NCI-H2171 treated with DMSO at 0.1 percent for 48 hours (cell line): ENCODE measurements at places on chromosomes 4 and X.

DNA sequence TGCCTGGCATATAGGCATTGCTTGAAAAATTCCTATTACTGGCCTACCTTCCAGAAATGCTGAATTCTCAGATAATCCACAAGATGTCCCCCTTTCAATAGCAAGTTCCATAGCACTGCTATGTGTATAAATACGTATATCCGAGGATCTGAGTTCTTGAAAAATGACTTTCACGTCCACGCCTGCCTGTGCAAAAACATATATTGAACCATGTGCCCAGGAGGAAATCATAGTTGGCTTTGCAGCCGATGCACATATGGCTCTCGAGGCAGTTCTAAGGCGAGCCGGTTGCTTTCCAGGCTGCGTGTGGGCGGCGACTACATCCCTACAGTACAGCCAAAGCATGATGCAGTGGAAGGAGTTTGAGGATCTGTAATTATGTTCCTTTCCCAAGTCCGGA, 55.4 kb upstream of the ESX1 start:
- DNase-seq, result no peak

DNA sequence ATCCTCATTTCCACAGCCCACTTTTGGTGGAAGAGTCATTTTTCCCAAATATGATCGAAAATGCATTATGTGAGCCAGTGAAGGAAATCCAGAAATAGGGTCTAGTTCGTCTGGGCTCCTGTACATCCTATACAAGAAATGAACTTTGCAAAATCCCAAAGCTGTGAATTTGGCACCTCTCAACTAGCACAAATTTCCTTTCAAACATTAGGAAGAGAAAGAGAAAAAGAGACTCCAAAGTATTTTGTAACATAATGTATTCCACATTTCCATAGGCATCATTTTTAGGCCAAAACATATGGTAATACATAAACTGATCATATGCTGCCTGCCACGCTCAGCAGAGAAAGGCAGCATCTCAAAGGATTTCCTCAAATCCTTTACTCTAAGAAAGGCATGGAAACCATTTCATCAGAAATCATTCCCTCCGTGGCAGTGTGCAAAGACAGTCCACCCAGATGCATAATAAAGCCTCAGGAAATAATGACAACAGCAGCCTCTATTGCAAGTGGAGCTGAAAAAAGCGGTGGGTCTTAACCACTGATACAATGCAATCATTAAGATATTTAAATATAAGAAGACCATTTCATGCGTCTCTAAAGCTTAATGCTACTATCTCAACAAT, 56.8 kb downstream of the ANOS1 start:
- DNase-seq, result no peak

GRCh38 chr4:160352637-160353036, 1249.8 kb downstream of the RAPGEF2 start:
- no peak for DNase-seq

DNA sequence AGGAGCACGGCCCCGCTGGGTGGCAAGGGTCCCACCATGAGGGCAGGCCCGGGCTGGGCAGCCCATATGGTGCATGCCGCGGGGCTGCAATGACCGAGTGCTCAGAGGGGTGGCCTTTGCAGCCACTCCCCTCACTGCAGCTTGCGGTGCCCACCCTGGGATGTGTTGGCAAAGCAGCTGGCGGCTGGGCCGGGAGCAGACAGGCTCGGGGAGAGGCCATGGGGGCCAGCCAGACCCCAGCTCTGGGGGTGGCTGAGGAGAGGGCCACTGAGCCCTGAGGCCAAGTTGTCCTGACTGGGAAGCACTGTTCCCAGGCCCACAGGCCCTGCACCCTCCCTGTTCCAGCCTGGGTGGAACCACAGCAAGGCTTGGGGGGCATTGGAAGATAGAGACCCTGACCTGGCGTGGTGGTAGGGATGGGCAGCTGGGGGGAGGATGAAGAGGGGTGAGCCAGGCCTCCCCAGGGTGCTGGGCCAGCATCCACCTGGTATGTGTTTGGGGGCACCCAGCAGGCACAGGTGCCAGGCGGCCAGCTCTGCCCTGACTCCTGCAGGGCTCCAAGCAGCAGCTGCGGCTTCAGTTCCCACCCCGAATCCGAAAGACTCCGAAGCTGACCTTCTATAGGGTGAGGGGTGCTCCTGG, 18.4 kb upstream of the RNF4 start:
- no peak for DNase-seq

- DNase-seq, result no peak
These were observed 7.4 kb downstream of the SNCA start for GRCh38 chr4:89829470-89830138.

DNA sequence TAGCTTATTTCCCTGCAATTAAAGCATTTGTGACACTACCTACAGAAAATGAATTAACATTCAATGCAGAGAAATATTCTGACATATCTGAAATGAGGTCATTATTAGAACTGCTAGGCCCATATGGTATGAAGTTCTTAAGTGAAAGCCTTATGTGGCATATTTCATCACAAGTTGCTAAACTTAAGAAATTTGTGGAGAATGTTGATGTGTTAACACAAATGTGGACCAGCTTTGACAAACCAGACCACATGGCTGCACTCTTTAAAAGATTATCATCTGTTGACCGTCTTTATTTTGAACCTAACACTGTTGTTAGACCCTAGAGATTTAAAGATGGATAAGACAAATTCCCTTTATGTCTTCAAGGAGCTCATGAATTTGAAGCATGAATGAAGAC, 1024.1 kb downstream of the RPA4 start:
- no peak for DNase-seq

GRCh38 chr4:118783887-118784286, 52.0 kb downstream of the SEC24D start:
- no peak for DNase-seq

DNA sequence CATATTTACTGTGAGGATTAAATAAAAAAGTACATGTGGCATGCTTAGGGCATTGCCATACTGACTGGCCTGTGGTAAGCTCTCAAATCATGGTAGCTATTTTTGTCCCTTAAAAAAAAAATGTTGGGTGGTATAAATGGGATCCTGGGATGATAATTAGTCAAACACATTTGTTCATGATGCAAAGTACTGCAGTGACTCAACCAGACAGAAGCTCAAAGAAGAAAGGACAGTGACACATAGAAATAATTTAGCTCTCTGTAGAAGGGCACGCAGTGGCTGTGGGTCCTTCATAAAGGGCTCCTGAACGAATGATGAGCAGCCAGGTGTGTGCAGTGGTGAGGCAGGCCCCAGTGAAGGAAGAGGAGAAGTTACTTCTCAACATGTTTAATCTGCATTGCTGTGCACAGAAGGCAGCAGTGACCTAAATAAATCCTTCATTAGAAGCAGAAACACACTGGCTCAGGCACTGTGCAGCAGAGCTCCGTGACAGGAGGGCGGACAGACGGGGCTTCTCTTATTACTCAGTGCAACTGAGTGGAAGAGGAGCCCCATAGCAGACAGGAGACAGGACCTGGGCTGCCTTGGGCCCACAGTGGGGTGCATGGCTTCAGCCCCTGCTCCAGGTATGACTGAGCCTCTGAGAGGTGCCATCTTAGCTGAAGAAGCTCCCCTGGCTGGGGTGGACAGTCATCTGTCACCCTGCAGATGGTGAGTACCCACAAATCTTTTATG, 20.3 kb downstream of the HS3ST1 start:
- DNase-seq, result peak; percentile 80

DNA sequence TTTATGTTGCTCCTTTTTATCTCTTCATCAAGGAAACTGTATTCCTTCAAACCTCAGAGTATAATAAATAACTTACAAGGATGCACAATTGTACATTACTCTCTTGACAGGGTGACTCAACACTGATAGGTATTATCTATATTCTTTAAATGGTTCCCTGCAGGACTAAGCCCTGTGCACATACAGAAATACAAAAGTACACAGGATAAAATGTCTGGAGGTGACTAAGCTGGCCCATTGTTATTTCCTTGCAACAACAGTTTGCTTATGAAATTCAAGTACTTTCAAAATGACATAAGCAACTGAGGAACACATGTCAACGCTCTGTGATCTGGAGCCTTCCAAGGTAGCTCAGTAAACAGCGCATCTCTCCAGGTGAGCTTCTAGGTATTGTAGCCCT, 83.8 kb upstream of the RPL34 start:
- no peak for DNase-seq

DNA sequence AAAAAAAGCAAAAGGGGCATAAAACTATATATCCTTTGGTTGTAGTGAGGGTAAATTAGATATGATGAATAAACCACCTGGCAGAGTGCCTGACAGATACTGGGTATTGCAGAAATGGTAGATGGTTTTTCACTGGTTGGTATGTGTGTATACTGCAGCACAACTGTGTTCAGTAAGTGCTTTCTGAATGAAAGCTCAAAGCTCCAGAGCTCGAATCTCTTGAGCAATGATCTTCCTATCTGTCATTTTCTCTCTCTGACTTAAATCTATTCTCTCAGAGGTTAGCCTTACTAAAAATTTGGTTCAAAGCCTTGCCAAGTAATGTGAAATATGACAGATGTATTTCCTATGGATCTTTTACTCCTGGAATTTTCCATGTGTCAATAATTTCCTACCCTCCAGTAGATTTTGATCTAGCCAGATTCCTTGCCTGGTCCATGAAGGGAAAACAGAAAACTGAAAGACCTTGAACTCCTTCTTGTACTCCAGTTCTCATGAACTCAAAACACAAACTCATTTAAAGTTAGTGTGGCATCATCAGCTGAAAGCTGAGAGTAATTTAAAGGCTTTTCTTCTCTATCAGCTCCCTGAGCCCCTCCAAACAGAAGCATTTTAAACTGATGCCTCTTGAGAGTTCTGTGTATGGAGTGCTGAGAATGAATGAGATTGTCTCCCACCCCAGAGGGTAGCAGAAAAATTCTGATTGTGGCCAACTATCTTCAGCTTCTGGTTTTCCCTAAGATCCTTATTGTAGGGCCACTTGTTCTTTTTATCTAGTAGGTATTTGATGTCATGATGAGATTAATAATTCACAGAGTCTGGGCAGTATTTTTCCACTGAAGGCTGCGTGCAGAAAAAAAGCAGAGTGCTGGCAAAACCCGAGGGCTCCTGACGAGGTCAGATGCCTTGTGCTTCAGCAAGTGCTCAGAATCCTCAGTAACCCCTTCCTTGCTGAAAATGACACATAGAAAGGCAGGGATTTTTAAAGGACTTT, 363.4 kb upstream of the BOD1L1 start:
- DNase-seq, result no peak

- no peak for DNase-seq
These were observed 43.8 kb downstream of the ADGRL3 start for GRCh38 chr4:61243962-61244361.

GRCh38 chrX:124127496-124127895, 166.0 kb downstream of the STAG2 start:
- no peak for DNase-seq

DNA sequence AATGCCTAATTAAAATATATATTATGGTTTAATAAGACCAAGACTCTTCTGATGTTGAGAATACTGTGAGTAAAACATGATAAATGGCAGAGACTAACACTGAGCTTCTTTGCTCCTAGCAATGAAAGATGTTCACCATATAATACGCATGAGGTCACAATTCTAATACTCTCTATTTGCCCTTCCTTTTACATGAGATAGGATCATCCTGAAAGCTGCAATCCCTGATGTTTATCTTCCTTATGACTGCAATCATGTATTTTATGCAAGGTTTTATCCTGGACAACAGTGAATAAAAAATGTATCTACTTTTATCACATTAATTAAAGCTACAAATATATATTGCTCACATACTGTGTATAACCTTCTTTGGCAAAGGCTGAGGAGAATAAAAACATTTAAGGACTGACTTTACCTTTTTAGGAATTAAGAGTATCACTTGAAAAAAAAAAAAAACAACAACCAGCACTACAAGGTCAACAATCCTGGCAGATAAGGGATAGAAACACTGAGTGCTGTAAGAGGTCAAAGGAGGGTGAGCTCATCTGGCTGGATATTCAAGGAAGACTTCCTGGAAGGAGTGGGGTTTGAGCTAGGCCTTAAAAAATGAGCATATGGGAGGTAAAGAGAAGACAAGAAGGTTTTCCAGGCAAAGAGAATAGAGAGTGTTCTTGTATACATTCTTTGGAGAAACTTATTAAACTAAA, 99.9 kb downstream of the AREG start:
- DNase-seq, result no peak

DNA sequence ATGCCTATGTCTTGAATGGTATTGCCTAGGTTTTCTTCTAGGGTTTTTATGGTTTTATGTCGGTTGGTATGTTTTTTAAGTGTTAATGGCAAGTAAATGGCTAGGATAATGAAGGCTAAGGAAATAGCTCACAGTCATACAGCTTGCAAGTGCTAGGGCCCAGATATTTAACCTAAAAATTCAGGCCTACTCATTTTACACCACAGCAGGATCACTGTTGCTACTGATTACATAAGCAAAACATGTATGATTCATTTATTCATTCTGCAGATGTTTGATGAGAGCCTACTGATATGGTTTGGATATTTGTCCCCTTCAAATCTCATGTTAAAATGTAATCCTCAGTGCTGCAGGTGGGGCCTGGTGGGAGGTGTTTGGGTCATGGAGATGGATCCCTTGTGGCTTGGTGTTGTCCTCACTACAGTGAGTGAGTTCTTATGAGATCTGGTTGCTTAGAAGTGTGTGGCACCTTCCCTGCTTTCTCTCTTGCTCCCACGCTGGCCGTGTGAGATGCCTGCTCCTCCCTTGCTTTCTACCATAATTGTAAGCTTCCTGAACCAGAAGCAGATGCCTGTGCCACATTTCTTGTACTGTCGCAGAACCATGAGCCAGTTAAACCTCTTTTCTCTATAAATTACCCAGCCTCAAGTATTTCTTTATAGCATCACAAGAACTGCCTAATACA, 175.5 kb downstream of the MAPK10 start:
- no peak for DNase-seq

DNA sequence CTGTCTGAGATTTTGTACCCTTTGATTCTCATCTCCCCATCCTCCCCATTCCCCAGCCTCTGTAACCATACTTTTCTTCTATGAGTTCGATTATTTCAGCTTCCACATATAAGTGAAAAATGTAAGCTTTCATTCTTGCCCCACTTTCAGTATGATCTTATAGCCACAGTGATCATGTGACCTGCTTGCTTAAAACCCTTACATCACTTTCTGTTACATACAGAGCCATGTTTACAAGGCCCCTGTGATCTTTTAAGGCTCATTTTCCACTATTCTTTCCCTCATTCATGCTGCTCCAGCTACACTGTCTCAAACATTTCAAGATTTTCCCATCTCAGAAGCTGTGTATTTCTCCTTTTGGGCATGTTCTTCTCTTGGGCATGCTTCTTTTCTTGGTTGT, 147.7 kb downstream of the DCK start:
- no peak for DNase-seq
